Suprapubic skin (tissue), 4 donors: ENCODE measurements at places on chromosomes 4 and X. TPM values are rescaled to one million over a fixed set of nuclear protein-coding genes. Genes with fewer than 3 reads are reported as not detected.

- no peak for DNase-seq
These were observed 95.6 kb downstream of the MAPK10 start for GRCh38 chr4:86264241-86264640.

GRCh38 chrX:133250184-133251100 lies 32.3 kb upstream of the TFDP3 start:
- DNase-seq: no peak

- DNase-seq: no peak
These were observed 580.8 kb downstream of the CENPC start for GRCh38 chr4:66964467-66964866.

DNA sequence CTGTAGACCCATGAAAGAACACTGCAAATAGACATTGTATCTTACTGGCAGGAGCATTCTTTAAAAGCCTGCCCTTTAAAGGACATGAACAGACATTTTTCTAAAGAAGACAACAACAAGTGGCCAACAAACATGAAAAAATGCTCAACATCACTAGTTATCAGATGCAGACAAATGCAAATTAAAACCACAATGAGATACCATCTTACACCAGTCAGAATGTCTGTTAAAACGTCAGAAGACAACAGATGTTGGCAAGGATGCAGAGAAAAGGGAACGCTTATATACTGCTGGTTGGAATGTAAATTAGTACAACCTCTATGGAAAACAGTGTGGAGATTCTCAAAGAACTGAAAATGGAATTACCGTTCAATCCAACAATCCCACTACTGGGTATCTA lies 77.2 kb downstream of the ATP10D start:
- DNase-seq: no peak

- no peak for DNase-seq
These were observed 124.5 kb upstream of the KLF3 start for GRCh38 chr4:38539501-38539900.

GRCh38 chrX:79630033-79631009 lies 263.2 kb upstream of the ITM2A start:
- no peak for DNase-seq

GRCh38 chrX:101163166-101163565 lies 56.4 kb upstream of the DRP2 start:
- no peak for DNase-seq

DNA sequence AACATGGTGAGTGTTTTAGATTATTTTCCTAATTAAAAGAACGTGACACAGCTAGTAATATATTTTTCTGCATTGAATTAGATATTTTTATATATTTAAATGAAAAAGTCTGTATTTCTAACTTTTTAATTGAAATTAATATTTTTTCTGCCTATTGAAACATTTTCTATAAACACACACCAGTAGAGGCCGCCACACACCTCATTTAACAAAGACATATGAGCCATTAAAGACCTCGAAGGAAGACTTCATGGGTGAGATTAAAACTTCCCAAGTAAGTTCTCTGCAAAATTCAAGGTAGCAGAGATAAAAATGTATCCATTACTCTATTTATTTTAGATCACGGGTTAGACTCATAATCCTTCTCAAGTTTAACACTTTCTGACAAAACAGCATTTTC lies 8.3 kb downstream of the SLITRK2 start:
- no peak for DNase-seq

DNA sequence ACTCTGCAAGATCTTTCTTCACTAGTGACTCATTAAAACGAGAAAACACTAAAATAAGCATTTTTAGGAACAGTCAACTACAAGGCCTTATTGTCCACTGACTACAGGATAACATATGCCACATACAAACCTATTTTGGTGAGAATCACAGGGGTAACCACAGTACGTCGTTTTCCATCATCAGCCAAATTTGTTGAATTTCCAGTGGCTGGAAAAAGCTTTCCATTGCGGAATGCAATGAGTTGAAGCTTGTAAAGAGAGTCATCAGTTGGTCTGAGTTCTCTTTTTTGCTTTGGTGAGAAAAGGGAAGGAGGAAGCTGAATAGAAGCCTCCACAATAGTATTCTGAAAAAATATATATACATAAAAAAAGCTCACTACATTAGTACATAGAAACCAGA lies 102.4 kb downstream of the ADGRA3 start:
- DNase-seq: no peak

DNA sequence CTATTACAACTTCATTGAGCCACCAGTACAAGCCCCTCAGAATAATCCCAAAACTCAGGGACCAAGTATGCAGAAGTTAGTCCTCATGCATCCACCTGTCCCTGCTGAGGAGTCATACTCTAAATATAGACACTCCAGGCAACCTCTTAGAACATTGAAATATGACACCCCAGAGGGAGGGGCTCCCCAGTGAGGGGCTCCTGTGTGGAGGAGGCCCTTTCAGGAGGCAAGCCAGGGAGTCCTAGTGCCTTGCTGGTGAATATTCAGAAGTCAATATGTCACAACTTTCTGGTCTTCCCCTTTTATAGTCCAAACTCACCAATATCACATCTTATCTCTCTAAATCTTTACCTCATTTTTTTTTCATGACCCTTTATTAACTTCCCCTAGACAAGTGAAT lies 1.6 kb upstream of the ARMCX6 start:
- DNase-seq: no peak

- DNase-seq: no peak
These were observed 4.0 kb downstream of the ITIH6 start for GRCh38 chrX:54794028-54794427.

DNA sequence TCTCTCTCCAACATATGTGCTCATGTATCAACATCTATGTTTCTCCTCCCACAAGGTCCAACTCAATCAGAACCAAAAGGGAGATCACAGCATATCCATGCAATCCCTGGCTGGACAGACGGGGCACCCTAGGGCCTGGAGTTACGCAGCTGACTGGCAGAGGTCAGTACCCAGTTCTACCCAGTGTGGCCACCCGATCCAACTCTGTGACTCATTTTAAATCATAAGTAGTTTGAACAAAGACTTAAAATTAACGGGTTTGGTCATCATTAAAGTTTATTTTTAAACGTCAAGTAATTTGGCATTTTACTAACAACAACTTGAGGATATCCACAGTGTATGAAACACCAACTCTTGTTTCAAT lies 59.5 kb downstream of the APBB2 start:
- no peak for DNase-seq

- no peak for DNase-seq
These were observed 553.5 kb downstream of the SPOCK3 start for GRCh38 chr4:166680796-166681195.

DNA sequence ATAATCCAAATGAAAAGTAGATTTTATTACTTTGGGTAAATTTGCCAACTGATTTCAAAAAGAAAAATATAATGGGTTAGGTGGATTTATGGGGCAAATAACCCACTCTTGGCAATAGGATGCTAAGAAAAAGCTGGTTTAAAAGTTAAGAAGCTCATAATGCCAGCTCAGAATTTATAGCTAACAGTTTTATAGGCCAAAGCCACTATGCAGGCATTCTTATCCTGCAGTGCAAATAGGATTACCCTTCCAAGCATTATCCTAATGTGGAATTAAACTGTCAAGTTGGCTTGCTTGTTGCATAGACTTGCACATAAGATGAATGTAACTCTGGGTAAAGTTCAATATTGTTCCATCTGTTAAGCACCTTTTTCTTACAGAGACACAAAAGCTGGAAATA lies 703.0 kb downstream of the PCDH18 start:
- no peak for DNase-seq

DNA sequence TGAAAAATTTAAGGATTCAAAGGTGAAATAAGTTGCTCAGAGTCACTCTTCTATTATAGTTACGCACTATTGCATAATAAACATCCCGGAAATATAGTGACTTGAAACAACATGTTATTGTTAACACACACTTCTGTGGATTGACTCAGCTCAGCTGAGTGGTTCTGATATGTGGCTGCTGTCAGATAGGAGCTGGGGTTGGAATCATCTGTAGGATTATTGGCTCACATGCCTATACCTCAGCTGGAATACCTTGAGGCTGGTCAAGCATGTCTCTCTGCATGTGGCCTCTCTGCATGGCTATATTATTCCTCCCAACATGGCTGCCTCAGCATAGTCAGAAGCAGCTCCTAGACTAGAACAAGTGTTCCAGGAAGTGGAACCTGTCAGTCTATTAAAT lies 486.7 kb upstream of the MAGEB2 start:
- DNase-seq: no peak

DNA sequence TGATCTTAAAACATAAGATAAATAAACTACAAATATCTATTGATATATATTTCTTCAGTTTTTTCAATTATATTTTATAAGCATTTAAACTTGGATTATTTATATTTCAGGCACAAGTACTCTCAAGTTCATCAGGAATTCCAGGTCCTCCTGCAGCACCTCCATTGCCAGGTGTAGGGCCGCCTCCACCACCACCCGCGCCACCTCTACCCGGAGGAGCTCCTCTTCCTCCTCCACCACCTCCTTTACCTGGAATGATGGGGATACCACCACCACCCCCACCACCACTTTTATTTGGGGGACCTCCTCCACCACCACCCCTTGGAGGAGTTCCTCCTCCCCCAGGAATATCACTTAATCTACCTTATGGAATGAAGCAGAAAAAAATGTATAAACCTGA lies 74.0 kb downstream of the RPA4 start:
- no peak for DNase-seq

- no peak for DNase-seq
These were observed 73.9 kb downstream of the SERTM2 start for GRCh38 chrX:111585337-111585736.

DNA sequence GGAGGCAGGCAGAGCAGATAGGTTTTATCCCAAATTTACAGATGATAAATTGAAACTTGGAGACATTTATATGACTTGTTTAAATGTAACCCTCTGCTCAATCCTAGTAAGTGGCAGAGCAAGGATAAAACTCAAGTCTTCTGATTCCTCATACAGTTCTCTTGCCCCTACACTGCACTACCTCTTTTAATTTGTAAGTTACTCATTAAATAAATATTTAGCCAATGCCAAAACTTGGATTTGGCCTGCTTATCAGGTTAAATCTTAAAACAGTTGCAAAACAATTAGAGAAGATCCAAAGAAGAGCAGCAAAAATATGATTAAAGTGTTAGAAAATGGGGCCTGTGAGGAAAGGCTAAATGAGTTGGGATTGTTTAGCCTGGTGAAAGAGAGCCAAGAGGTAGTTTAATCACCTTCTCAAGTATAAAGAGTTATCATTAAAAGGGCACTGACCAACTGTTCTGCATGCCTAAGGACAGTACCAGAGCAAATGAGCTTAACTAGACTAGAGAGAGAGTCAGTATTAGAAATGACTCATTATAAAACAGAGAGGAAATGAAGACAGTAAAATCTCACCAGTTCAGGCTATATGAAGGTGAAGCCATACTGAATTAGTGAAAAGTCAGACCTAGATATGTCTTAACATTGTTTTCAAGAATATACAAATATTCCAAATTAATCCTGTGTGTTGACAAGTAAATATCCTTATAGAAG lies 146.3 kb downstream of the GRIA3 start:
- DNase-seq: no peak

GRCh38 chr4:186644311-186644638 lies 79.4 kb downstream of the FAT1 start:
- DNase-seq: no peak

DNA sequence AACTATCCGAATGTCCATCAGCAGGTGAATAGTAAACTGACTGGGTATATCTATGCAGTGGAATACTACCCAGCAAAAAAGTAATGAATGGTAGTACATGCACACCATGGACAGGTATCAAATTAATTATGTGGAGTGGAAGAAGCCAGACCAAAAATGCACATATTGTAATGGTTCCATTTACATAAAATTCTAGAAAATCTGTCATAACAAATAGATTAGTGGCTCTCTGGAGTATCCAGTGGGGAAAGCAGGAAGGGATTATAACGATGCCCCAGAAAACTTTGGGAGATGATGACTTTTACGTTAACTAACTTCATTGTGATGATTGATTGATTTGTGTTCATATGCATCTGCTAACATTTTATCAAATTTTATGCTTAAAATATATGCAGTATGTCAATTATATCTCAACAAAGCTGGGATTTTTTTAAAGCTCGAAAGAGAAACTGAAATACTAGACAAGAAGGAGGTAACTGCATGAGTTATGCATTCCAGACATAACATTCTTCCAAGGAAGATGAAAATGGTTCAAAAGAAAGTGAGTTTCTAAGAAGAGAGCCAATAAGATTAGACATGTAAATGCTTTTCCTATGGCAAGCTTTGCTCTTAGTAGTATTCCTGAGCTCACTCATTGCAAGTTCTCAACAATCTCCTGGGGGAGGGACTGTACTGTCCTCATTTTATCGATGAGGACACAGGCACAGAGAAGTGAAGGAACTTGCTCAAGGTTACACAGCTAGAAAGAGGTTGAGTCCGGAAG lies 58.6 kb upstream of the MSX1 start:
- no peak for DNase-seq

- no peak for DNase-seq
These were observed 155.8 kb downstream of the ARAP2 start for GRCh38 chr4:36088542-36088941.

DNA sequence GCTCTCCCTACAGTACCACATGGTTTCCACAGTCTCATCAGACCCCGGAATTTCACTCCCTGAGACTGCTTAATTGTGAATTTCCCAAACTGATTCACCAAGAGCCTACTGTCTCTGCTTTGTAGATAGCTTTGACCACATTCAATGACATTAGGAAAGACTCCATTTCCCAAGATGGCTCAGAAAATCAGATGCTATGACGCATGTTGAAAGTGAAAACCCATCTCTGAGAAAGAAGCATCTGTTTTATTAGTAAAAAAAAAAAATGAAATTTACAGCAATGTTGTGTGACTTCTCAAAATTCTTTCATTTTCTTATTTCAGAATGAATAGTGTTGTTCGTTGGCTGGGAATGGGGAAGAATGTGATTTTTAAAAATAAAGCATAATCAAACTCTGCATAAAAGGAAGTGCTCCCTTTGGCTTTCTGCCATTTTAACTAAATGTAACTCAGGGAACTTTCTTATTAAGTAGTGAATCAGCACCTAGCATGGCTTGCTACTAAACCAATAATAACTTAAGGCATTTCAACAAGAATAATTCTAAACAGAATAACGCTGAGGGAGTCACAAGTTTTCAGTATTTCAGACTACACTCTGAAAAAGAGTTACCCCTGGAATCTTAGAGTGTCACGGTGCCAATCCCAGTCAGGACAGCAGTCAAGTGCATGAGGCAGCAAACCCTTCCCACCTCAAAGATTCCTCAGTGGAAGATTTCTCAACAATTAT lies 97.4 kb upstream of the MYOZ2 start:
- DNase-seq: no peak

DNA sequence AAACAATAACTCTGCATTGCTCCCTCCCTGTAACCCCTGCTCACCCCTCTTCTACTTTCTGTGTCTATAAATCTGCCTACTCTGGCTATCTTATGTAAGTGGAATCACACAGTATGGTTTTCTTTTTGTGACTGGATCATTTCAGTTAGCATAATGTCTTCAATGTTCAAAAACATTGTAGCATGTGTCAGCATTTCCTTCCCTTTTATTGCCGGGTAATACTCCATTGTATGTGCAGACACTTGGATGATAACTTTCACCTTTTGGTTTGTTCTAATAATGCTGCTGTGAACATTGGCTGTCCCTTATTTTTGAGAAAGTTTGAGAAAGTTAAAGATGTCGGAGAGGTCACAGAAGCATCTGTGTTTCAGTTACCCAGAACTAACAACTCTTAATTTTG lies 60.6 kb upstream of the TLR2 start:
- DNase-seq: no peak

RIPPLY1 gene
- not detected for total RNA-seq

STATH gene
- total RNA-seq: not detected

TAF7L gene
- total RNA-seq: 1.4 TPM

RIBC1 gene
- not detected for total RNA-seq

TLL1 gene
- 12.9 TPM for total RNA-seq

NUDT9 gene
- total RNA-seq: 18.0 TPM

JCHAIN gene
- total RNA-seq: not detected

CDX4 gene
- 1.1 TPM for total RNA-seq

TRIM60 gene
- total RNA-seq: not detected

PAGE4 gene
- total RNA-seq: not detected

MAPK10 gene
- total RNA-seq: 2.0 TPM
